Ureter (tissue), 1 donor: ENCODE measurements at places on chromosomes 4 and X. TPM values are rescaled to one million over a fixed set of nuclear protein-coding genes. Genes with fewer than 3 reads are reported as not detected.

Gene H2BW2
- total RNA-seq = 0.26 TPM

Gene STBD1
- 6.9 TPM for total RNA-seq

Gene ALPK1
- total RNA-seq = 49.1 TPM

Gene ANK2
- 31.4 TPM for total RNA-seq

Gene GLA
- total RNA-seq = 13.7 TPM

Gene RBMX2
- 17.5 TPM for total RNA-seq

Gene C4orf51
- not detected for total RNA-seq

Gene PPEF2
- not detected for total RNA-seq

Gene ENPP6
- 3.9 TPM for total RNA-seq

Gene DGKK
- not detected for total RNA-seq

Gene ARX
- not detected for total RNA-seq

Gene CXCL8
- total RNA-seq = 0.44 TPM

Gene PRDM5
- 26.3 TPM for total RNA-seq

Gene CACNA1F
- total RNA-seq = 0.49 TPM

Gene TMEM31
- total RNA-seq = not detected

Gene MAMLD1
- 6.1 TPM for total RNA-seq
